Activated T-cell treated with anti-CD3 and anti-CD28 coated beads, Interleukin-2, amount 50 U/mL, for 72 hours (primary cell): ENCODE measurements at places on chromosomes 2 and 18.
A peak's percentile ranks its signal among the peaks of the same experiment; 100 is the strongest.

DNA sequence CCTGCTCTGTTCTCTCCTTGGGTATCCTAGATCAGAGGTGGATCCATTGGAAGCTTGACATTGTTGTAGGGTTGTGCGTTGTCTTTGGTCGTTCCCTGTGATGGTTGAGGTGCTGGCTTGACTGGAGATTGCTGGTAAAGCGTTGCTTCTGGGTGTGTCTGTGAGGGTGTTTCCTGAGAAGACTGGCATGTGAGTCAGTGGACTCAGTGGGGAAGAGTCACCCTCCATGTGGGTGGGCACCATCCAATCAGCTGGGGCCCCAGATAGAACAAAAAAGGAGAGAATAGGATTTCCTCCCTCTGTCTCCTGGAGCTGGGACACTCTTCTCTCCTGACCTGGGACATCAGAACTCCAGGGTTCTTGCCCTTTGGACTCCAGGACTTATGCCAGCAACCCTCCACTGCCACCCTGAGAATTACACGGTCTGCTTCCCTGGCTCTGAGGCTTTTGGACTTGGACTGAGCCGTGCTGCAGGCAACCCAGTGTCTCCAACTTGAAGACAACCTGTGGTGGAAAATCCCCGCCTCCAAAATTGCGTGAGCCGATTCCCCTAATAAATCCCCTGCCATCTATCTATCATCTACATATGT, 14.8 kb upstream of the REEP1 start:
- peaks cover 3% of the 10 kb centered on the region for H3K27me3 ChIP-seq
- no peak for DNase-seq
- H3K27ac ChIP-seq: no peak overlapping the region
- no peak overlapping the region for H3K4me3 ChIP-seq

DNA sequence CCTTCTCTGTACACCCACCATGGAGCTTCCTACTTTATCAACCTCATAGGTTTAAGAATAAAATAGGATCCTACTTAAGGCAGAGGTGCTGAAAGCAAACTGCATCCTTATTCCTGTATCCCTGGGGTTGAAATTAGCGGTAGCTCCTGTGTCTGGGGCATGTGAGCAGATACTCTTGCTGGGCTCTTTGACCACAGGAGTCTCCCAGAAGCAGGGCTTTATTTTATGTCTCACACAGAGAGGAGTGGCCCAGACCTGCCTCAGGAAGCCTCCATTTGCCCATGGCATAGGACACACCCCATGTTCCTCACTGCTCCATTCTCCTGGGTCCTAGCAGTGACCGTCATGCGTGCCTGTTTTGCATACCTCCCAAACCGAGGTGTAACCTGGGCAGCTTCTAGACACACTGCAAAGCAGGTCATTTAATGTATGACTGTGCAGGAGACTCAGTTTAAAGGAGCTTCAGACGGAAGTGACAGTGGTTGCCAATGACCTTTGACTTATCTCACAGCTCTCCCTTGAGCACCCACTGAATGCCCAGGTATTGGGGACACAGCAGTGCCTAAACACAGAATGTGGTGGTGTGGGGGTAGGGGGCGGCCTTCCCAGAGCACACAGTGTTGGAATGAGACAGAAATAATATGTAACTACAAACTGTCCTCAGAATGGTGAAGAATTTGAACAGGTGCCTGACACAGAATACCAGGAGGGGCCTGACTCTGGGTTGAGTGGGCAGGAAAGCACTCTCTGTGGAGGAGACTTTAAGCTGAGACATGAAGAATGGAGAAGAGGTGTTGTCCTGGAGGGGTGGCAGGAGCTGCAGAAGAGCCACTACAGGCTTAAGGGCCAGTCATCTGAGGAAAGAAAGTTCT, 3.7 kb downstream of the TMEM37 start:
- DNase-seq: no peak
- H3K4me3 ChIP-seq: no peak overlapping the region
- peaks cover 57% of the 10 kb centered on the region for H3K27me3 ChIP-seq
- peaks cover 6% of the 10 kb centered on the region for H3K4me1 ChIP-seq
- no peaks in the 10 kb centered on the region for H3K36me3 ChIP-seq

DNA sequence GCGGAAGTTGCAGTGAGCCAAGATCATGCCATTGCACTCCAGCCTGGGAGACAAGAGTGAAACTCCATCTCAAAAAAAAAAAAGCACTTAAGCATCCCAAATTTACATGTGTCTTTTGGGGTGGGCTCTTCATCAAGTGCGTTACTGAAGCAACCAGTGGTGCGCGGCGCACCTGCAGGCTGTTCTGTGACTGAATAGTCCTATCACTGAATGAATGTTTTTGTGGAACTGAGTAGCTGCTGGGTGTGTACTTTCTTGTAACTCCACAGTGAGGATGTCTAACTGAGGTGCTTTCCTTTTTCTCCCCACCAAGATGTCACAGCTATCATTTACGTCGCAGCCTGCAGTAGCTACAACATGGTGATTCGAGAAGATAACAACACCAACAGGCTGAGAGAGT, 17.0 kb downstream of the CHMP1B start:
- no peaks in the 10 kb centered on the region for H3K36me3 ChIP-seq
- H3K4me3 ChIP-seq: no peak overlapping the region
- peaks cover 23% of the 10 kb centered on the region for H3K27me3 ChIP-seq
- H3K27ac ChIP-seq: no peak overlapping the region
- DNase-seq: no peak

DNA sequence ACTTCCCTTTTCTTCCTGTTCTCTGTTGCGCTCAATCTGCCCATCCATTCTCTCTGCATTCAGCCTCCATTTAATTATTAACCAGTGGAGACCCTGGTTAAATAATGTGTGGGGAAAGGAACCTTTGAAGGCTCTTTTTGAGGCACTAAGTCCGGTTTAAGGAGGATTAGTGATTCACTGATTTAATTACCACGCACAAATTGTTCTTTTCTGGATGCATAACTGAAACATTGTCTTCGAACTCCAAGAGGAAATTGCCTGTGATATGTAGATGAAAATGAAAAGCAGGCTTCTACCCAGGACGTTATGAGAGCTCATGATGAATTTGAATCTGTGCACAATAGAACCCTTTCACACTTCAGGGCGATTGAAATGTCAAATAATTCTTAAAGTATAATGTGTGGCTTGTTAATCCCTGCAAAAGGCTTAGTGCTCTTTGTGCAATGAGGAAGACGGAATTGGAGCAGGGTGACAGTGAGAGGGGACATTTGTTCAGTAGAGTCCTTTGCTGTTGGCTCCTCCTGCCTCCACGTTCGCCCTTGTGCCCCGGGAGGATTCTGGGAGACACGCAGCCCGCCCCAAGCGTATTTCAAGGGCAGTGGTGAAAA, 51.1 kb upstream of the ZNF236 start:
- peaks cover 3% of the 10 kb centered on the region for H3K36me3 ChIP-seq
- H3K4me3 ChIP-seq: no peak overlapping the region
- no peak for DNase-seq
- H3K4me1 ChIP-seq: no peaks in the 10 kb centered on the region
- no peak overlapping the region for H3K27ac ChIP-seq
- peaks cover 25% of the 10 kb centered on the region for H3K27me3 ChIP-seq

- no peaks in the 10 kb centered on the region for H3K27me3 ChIP-seq
- no peak for DNase-seq
- no peak overlapping the region for H3K4me3 ChIP-seq
Measured at GRCh38 chr18:68504441-68505177, 210.3 kb downstream of the TMX3 start.

- H3K27ac ChIP-seq: no peak overlapping the region
- H3K36me3 ChIP-seq: no peaks in the 10 kb centered on the region
- peaks cover 4% of the 10 kb centered on the region for H3K27me3 ChIP-seq
- no peak for DNase-seq
Measured at GRCh38 chr2:223060201-223060825, 8.3 kb downstream of the KCNE4 start.

DNA sequence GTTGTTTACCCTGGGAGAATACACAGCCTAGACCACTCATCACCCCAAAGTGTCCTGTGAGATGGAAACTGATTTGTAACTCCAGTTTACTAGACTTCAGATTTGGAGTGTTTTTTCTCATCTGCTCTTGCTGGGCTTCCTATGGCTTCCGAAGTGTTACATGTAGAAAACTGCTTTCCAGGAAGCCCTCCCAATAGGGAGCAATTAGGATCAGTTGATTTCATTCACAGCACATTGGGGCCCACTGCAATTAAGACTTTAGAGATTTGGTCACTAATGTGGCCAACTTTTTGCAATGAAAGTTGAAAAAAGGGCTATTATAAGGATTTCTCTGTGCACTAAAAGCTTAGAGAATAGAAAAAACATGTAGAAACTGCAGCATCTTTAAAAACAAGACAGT, 656.6 kb upstream of the CHAC2 start:
- H3K36me3 ChIP-seq: peaks cover 1% of the 10 kb centered on the region
- no peak for DNase-seq
- H3K4me1 ChIP-seq: no peaks in the 10 kb centered on the region

DNA sequence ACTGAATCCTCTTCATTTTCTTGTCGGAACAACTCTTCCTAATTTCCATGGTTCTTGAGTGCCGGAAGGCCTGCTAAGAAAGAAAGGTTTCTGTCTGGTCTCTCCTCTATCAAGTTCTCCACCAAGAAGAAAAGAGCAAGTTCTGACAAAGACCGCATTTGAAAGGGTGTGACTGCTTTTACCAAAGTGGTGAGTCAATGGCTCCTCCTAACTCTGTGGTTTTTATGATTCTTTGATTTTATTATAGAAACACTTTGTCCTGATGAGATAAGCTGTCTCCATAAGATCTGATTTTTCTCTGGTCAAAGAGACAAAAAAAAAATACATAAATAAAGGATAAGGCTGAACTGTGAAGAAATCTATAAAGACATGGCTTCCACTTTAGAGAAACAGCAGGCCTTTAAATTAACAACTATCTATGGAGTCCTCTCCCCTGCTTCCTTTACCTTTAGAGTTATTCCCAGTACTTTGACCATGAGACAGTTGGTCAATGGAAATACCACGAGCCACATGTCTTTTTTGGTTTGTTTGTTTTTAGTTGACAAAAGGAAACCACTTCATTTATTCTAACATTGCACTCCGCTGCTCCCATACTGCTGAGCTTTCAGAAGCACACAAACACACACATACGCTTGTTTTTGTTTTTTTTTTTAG, 67.7 kb downstream of the REL start:
- H3K4me1 ChIP-seq: peaks cover 29% of the 10 kb centered on the region
- H3K27me3 ChIP-seq: no peaks in the 10 kb centered on the region
- no peak overlapping the region for H3K27ac ChIP-seq
- peaks cover 23% of the 10 kb centered on the region for H3K36me3 ChIP-seq
- no peak overlapping the region for H3K4me3 ChIP-seq
- DNase-seq: no peak

GRCh38 chr2:205171261-205171940, 510.9 kb upstream of the NRP2 start:
- H3K4me1 ChIP-seq: peaks cover 7% of the 10 kb centered on the region
- H3K4me3 ChIP-seq: no peak overlapping the region
- no peak overlapping the region for H3K27ac ChIP-seq
- H3K27me3 ChIP-seq: no peaks in the 10 kb centered on the region
- H3K36me3 ChIP-seq: no peaks in the 10 kb centered on the region

- H3K4me3 ChIP-seq: no peak overlapping the region
- no peak for DNase-seq
- H3K27me3 ChIP-seq: peaks cover 9% of the 10 kb centered on the region
- no peaks in the 10 kb centered on the region for H3K36me3 ChIP-seq
Measured at GRCh38 chr18:3814816-3815215, 364.8 kb downstream of the TGIF1 start.

DNA sequence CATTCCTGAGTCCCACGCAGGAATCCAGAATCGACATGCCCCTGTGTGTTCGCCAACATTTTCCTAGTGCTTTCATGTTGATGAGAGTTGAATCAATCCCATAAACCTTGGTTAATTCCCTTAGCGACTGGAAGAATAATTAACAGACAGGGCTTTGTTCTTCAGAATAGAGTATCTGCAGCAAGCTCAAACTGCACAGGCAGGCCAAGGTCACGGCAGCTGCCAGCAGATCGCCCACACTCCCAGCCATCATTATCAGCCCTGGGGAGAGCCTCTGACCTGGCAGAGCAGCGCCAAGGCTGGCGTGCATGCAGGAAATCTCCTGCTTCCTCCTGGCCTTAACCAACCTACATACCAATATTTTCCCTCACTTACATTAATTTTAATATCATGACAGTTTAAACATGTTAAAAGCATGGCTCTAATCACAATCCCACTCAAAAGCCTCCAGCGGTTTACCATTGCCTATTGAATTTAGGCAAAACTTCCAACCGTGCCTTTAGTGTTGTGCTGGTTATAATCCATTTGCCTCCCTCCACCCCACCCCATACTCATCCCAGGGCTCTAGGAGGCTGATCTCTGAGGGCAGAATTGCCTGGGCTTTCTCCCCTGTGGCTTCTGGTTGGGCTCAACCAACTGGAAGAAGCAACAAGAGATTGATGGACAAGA, 46.8 kb upstream of the NCK2 start:
- DNase-seq: no peak
- H3K27me3 ChIP-seq: no peaks in the 10 kb centered on the region
- H3K27ac ChIP-seq: no peak overlapping the region
- H3K4me1 ChIP-seq: no peaks in the 10 kb centered on the region

GRCh38 chr18:10681581-10682367, 155.9 kb downstream of the NAPG start:
- peaks cover 5% of the 10 kb centered on the region for H3K27me3 ChIP-seq
- no peak overlapping the region for H3K27ac ChIP-seq
- H3K4me3 ChIP-seq: no peak overlapping the region

DNA sequence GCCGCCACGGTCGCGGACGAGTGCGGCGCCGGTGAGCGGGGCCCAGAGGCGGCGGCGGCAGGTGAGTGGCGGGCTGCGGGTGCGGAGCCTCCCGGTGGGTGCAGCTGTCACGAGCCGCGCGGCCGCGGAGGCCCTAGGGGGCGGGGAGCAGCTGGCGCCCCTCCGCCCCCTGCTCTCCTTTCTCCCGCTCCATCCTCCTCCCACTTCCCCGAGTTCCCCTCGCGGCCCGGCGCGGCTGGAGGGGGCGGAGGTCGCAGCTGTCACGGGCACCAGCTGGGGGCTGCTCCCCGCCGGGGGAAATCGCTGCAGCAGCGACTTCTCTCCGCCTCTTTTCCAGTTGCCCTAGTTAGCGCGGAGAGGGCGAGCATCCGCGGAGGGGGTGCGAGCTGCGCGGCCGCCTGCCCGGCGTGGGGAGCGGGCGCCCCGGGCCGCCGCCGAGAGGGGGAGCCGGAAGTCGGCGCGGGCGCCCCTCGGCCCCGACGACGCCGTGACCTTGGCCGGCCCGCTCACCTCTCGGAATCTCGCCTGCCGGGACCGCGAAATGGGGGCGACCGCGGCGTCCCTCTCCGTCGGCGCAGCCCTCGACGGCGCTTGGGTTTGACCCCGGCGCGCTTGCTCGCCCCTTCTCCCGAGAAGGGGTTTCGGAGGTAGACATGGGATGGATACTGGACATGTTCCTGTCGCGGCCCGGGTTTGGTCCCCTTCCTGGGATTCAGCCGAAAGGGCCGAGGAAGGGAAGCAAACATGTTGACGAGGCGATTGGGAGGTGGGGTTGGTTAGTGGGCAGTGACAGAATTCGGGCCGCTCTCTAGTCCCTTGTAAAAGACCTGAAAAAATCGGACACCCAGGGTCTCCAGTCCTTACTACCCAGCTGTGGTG, 727 bp downstream of the NCOA1 start:
- peak; percentile 65 for DNase-seq
- no peaks in the 10 kb centered on the region for H3K36me3 ChIP-seq
- peak overlapping the region; percentile 47 for H3K27ac ChIP-seq
- peak overlapping the region; percentile 88 for H3K4me3 ChIP-seq
